Activated T-cell treated with anti-CD3 and anti-CD28 coated beads, Interleukin-2, amount 50 U/mL, for 48 hours (primary cell): ENCODE measurements at places on chromosomes 1 and 21.

GRCh38 chr1:215282557-215282956, 200.0 kb downstream of the KCNK2 start:
- DNase-seq, result no peak

GRCh38 chr1:68516066-68516465, 19.2 kb upstream of the DEPDC1 start:
- no peak for DNase-seq

DNA sequence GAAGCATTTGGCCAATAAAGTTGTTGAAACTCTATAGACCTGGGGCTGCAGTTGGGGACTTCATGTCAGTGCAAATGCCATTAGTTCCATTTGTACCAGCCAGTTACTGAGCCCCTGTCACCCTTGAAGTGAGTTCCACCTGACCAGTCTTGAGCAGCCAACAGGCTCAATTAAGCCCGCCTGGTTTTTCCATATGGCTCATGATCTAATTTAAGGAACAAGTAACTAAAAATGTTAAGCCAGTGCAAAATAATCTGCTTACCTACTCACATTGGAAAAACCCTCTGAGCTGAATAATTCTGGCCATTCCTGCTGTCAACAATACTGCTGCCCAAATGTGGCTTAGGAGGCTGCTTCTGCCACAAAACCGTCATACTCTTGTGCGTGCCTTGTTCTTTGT, 21.6 kb downstream of the NSUN4 start:
- DNase-seq, result no peak

DNA sequence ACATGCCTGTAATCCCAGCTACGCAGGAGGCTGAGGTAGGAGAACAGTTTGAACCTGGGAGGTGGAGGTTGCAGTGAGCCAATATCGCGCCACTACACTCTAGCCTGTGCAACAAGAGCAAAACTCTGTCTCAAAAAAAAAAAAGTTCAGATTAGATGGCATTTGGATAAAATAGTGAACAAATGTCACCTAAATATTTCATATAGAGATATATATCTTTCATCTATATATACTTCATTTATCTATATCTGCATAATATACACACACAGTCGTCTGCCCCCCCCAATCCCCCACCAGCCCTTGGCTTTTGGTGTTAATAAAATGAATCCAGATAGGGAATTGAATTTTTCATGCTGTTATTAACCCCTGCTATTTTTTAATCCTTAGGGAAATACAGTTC, 5.0 kb downstream of the PPP1R15B start:
- no peak for DNase-seq

DNA sequence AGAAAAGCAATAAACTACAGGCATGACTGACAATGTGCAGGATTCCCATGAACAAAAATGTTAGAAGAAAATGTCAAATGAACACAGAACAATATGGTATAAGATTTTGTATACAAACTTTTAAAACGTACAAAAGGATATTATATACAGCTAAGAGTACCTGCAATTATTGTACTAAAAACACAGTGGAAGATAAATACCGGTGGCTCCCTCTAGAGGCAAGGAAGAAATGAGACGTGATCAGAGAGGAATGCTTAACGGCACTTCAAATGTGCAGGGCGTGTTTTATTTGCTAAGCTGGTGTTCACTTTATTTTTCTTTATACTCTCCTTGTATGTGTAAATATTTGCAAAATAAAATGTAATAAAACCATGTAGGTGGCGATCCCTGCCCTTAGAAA, 191.8 kb upstream of the SAMSN1 start:
- DNase-seq, result no peak

DNA sequence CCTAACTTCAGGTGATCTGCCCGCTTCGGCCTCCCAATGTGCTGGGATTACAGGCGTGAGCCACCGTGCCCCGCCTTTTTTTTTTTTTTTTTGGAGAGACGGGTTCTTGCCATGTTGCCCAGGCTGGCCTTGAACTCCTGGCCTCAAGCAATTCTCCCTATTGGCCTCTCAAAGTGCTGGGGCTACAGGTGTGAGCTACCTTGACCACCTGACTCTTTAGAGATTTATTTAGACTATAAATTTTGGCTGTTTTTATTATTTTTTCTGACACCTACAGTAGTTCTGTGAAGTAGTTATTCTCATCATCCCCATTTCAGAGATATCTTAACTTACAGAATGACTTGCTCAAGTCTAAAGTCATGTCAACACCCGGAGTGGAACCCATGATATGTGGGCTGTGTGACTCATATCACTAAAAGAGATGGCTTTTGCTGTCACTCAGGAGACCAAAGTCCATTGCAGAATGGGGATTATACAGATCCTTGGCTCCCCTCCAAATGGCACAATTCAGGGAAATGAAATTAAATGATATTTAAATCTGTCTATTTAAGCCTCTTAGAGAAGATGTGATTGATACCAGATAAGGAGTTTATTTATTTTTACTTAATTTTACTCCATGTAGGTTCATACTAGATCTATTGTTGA, 93.2 kb downstream of the CTH start:
- DNase-seq, result no peak

DNA sequence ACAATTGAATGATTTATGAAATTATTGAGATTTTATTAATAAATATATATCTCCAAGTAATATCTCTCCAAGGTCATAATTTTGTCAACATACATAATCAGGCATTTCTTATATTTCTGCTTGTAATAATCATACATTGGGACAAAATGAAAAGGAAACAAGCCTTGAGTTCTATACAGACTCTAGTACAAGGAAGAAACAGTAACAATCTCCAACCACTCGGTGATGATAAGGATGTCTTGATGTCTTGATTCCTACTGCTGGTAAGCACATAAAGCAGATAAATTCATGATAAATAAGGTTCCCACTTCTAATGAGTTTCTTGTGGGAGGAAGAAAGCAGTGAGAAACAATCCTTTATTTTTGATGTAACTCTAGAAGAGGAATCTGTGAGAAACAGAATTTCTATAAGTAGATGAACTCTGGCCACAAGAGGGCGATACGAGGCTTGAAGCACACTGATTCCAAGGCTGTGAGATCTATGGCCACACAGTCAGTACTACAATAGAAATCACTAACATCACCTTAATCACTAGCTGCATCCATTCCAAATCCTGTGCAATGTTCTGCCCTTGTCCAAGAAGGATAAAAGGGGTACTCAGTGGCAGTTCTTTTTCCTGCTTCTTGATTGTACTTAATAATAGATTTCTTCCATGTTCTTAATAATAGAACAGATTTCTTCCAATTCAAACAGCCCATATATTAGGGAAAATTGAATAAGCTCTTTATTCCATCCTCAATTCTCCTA, 41.4 kb upstream of the LRRC8B start:
- DNase-seq, result peak; percentile 79

DNA sequence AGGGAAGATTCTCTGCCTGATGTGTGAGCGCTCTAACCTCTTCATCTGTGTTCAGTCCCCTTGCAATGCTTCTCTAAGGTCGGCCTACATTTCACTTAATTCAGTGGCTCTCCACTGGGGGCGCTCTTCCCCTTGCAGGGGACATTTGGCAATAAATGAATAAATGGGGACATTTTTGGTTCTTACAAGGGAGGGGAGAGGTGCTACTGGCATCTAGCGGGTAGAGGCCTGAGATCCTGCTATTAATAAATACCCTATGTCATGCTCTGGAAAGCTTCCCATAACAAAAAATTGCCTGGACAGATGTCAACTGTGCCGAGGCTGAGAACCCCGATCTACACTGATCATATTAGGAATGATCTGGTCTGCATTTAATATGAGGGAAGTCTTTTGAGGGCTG, 25.9 kb upstream of the DNAJC11 start:
- DNase-seq, result peak; percentile 76

DNA sequence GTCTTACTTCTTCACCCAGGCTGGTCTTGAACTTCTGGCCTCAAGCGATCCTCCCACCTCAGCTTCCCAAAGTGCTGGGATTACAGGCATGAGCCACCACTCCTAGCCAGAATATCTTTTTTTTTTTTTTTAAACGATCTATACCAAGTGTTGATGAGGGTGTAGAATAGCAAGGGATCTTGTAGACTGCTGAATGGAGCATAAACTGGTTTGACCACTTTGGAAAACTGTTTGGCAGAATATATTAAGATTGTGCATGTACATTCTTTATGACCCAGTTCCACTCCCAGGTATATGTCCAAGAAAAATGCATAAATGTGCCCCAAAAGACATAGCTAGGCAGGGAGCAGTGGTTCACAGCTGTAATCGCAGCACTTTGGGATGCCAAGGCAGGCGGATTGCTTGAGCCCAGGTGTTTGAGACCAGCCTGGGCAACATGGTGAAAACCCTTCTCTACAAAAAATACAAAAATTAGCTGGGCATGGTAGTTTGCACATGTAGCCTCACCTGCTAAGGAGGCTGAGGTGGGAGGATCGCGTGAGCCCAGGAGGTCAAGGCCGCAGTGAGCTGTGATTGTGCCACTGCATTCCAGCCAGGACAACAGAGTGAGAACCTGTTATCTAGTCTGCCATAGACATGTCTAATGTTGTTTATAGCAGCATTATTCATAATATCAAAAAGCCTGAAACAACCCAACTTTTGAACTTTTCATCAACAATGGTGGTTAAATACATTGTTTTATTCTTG, 184.0 kb downstream of the VPS13D start:
- no peak for DNase-seq

GRCh38 chr1:40309374-40310128, 7.5 kb downstream of the COL9A2 start:
- no peak for DNase-seq

GRCh38 chr1:184272175-184272866, 114.5 kb upstream of the C1orf21 start:
- DNase-seq, result no peak

- DNase-seq, result no peak
These were observed 4.6 kb downstream of the CD244 start for GRCh38 chr1:160858097-160858496.

DNA sequence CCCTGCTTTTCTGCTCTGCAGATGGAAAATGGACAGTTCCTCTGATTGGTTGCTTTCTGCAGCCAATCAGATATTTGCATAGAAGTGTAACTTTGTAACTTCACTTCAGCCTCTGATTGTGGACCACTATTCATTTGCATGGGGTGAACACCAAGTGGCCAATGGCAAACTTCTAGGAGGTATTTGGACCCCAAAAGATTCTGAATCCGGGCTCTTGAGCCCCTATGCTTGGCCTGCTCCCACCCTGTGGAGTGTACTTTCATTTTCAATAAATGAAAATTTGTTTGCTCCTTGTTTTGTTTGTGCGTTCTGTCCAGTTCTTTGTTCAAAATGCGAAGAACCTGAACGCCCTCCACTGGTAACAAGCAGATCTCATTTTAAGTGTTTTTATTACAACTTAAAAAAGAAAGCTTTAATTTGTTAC, 6.4 kb upstream of the GSTM4 start:
- DNase-seq, result no peak

DNA sequence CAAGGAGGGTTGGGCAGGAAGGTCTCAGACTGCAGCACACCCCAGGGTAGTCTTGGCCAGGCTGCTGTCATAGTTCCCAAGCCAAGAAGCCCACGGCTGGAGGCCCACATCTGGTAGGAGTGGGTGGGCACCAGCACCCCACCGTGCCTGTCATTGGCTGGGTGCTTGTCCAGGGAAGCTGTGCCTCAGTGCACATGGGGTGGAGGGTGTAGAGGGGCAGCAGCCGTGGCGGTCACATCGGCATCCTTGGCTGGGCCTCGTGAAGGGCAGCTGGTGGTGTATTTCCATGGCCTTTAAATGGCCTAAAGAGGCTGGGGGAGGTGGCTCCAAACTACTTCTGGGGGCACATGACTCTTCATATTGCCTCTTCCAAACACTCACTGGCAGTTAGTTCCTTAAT, 119.6 kb upstream of the USP24 start:
- no peak for DNase-seq

DNA sequence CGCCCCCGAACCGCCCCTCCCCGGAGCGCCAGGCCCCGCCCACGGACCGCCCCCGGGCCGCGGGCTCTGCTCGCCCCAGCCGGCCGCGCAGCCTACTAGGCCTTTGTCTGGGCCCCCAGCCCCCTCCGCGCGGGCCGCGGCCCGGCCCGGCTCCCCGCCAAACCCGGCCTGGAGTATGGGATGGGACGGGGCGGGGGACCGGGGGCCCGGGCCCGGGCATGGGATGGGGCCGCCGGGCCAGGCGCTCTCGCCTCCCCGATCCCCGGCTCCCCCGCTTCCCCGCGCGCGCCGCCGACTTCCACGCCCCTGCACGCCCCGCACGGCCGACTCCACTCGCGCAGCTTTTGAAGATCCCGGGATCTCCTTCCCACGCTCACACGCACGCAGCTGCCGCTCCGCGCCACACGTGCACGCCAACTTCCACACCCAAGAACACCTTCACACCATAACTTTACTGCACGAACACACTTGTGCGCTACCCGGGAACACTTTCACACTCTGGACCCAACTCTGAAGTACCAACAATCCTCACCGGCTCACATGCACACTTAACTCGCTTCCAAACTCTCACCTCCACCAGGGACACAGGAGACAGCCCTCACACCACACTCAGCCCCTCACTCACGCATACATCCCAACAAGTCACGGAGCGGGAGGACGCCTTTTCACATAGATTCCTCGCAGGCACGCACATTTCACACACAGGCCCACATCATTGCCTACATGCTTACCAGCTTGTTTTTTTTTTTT, 437 bp upstream of the HSPG2 start:
- peak; percentile 75 for DNase-seq

DNA sequence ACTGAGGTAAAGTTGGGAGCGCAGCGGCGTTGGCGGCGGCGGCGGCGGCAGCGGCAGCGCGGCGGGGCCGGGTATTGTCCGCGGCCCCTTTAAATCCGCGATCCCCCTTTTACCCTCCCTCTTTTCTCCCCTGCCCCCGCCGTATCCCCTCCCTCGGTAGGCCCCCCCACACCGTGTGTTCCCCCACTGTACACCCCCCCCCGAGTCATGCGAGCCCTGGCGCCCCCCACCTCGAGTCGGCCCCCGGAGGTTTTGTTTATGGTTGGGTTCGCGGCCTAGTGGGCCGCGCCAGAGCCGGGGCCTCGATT, 169 bp downstream of the UBAP2L start:
- DNase-seq, result no peak

- DNase-seq, result no peak
These were observed 15.2 kb upstream of the LMX1A start for GRCh38 chr1:165371588-165372225.

GRCh38 chr1:155952505-155952890, 11.1 kb downstream of the RXFP4 start:
- no peak for DNase-seq
